ENCODE measurements at places on chromosomes 3 and 15.

DNA sequence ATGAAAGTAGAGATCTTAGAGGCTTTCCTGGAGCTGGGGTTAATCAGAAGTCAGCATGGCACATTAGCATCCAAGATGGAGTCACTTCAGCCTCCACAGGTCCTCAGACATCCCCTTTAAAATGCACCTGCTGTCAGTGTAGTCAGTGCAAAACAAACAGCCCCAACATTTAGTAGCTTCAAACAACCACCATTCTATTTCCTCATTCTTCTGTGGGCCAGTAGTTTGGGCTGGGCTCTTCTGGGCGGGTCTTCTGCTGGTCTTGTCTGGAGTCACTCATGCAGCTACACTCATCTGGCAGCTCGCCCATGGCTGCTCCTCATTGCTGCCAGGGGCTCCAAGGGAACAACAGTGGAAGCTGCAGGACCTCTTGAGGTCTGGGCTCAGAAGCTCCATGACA lies 99.9 kb downstream of the TLE3 start:
- no peak for DNase-seq

DNA sequence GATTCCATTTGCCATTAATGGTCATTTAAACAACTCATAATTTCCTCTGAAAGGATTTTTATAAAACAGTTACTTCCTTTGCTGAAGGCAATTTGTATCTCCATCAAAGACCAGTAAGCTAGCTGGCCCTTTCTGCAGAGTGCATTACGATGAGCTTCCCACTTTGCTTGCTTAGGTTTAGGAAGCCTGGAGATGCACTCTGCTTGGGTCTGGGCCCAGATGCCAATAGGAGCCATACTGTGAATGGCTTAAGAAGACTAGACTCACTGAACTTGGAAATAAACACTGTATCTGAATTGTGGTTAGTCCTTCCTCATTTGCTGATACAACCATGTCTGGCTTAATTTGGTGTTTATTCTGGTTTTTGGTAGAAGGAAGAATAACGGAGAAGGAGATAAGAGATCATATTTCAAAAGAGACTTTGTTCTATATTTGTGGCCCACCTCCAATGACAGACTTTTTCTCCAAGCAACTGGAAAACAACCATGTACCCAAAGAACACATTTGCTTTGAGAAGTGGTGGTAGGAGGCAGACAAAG lies 38.1 kb downstream of the OXNAD1 start:
- DNase-seq = no peak

- DNase-seq = no peak
Measured at GRCh38 chr15:70892912-70893560, 410 bp downstream of the LRRC49 start.

GRCh38 chr15:81297147-81297572 lies 26.8 kb downstream of the STARD5 start:
- DNase-seq = peak; percentile 50
